ENCODE measurements at places on chromosomes 11 and 22. TPM values are rescaled to one million over a fixed set of nuclear protein-coding genes. Genes with fewer than 3 reads are reported as not detected.

The GDPD4 gene
- total RNA-seq, result not detected

The TSSC4 gene
- 50.2 TPM for total RNA-seq

- H3K27me3 ChIP-seq, result no peaks in the 10 kb centered on the region
- peaks cover 20% of the 10 kb centered on the region for H3K36me3 ChIP-seq
Observed at GRCh38 chr11:68351450-68352275, 39.3 kb downstream of the LRP5 start.

- no peak overlapping the region for H3K27ac ChIP-seq
- H3K4me1 ChIP-seq, result no peaks in the 10 kb centered on the region
- H3K27me3 ChIP-seq, result peaks cover 27% of the 10 kb centered on the region
- no peaks in the 10 kb centered on the region for H3K36me3 ChIP-seq
Observed at GRCh38 chr11:116072601-116073410, 568.6 kb upstream of the CADM1 start.

DNA sequence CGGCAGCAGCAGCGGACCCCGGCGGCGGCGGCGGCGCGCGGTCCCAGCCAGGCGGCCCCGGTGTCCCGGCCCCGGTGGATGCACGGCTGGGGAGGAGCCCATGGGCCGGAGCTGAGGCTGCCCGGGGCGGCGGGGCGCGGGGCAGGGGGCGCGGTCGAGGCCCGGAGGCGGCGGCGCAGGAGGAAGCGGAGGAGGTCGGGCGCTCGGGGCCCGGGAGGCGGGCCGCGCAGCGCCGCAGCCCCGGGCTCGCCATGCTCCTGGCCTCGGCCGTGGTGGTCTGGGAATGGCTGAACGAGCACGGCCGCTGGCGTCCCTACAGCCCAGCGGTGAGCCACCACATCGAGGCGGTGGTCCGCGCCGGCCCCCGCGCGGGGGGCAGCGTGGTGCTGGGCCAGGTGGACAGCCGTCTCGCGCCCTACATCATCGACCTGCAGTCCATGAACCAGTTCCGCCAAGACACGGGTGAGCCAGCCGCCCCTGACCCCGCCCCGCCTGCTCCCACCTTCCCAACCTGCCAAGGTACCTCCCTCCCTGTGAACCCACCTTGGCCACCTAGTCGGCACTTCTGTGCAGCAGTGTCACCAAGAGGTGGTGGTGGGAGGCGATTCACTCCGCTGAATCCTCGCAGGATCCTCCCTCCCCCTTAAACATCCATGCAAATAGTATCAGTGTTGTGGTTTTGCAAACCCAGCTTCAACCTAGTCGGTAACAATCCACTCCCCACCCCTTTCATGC is 580 bp downstream of the DTX4 start:
- H3K4me3 ChIP-seq, result peak overlapping the region; percentile 95
- no peaks in the 10 kb centered on the region for H3K27me3 ChIP-seq
- peaks cover 8% of the 10 kb centered on the region for H3K36me3 ChIP-seq
- peak overlapping the region; percentile 98 for H3K27ac ChIP-seq

DNA sequence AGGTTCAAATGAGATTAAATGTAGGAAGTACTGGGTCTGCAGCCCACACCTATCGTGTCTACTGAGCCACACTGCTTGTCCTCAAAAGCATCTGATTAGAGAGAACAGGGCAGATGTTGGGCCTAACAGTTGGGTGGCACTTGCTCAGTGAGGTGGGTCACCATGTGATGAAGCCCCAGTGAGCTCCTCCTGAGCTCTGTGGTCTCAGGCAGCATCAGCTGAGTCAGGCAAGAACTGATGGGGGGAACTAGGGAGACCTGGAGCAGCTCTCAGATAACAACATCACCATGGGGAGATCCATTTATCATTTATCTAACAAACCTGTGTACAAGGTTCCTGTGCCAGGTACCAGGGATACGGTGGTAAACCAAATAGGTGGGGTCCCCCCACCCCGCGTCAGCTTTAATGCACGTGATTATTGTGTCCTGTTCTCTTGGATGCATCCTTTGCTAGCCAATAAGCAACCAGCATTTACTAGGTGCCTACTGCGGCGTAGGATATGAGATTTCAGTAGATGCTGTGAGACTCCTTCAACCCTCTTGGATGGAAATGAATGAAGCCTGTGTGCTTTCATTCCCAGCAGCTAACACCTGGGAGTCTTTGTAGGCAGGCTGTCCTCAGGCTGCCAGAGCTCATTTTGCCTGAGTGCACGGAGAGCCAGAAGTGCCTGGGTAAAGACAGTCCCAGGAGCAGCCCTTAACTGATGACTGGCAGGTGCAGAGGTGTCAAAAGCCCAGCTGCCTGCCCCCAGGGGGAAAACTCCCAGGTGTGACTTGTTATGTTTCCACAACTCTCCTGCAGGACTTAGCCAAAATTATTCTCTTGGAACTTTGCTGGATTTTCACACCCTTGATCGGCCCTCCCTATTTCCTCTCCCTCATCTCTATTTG is 73.6 kb upstream of the NARS2 start:
- H3K27me3 ChIP-seq, result peaks cover 2% of the 10 kb centered on the region
- peaks cover 2% of the 10 kb centered on the region for H3K36me3 ChIP-seq
- H3K27ac ChIP-seq, result no peak overlapping the region
- DNase-seq, result no peak
- H3K4me3 ChIP-seq, result no peak overlapping the region

Data from progenitor cell of endocrine pancreas (in vitro differentiated cells).